ENCODE measurements at places on chromosomes 4 and X. TPM values are rescaled to one million over a fixed set of nuclear protein-coding genes. Genes with fewer than 3 reads are reported as not detected.

GCNA gene
- total RNA-seq, result 7.9 TPM

DNA sequence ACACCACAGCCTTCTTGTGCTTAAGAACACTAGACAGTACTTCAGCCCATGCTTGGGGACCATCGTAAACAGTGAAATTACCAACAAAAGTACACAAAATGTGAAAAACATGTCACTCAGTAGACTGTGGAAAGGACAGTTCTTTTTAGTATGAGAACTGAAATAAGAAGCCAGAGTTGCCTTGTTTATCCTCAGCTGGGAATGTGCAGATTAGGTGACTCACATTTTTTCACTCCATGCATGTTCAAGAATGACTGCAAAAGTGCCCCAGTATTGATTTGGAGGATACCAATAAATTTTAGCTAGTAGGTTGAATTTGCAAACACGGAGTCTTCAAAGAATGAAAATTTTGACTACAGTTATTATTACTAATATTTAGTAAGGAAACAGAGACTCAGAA is 23.1 kb upstream of the BMP3 start:
- no peak for DNase-seq
- no peak overlapping the region for H3K27ac ChIP-seq
- no peaks in the 10 kb centered on the region for H3K36me3 ChIP-seq
- no peaks in the 10 kb centered on the region for H3K4me1 ChIP-seq
- H3K4me3 ChIP-seq, result no peak overlapping the region
- H3K27me3 ChIP-seq, result no peaks in the 10 kb centered on the region

DNA sequence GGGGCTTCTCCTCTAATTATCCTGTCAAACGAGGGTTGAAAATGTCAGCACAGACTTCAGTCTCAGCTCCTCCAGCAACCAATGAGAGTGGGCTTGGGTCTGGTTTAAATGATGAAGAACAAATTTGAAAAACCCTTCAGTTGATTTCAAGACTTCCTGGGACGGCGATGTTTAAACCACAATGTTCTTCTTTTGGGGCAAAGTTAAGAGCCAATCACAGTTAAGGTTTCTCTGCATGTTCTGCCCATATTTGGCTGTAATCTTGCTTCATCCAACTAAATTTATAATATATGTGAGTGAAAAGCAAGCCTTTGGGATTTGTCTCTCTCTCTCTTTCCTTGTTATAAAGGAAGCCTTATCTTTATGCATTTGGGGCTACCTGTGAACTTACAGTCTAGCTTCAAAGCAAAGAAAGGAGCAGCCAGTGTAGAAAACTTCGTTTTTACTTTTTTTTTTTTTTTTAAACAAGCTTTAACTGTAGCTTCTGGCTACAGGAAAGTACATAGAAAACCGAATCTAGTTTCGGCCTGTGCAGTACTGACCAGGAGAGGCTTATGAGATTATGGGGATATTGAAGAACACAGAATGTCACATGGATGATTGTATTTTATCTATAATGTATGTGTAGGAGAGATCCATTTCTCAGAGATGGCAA is 46.8 kb upstream of the FAM9C start:
- no peak overlapping the region for H3K4me3 ChIP-seq
- no peak for DNase-seq
- peak overlapping the region; percentile 68 for H3K27ac ChIP-seq
- no peaks in the 10 kb centered on the region for H3K4me1 ChIP-seq

- no peaks in the 10 kb centered on the region for H3K36me3 ChIP-seq
- no peak overlapping the region for H3K4me3 ChIP-seq
- no peaks in the 10 kb centered on the region for H3K27me3 ChIP-seq
- no peak overlapping the region for H3K27ac ChIP-seq
These were observed 201.8 kb downstream of the SLC39A8 start for GRCh38 chr4:102143433-102143832.

TEX13C gene
- not detected for total RNA-seq

DNA sequence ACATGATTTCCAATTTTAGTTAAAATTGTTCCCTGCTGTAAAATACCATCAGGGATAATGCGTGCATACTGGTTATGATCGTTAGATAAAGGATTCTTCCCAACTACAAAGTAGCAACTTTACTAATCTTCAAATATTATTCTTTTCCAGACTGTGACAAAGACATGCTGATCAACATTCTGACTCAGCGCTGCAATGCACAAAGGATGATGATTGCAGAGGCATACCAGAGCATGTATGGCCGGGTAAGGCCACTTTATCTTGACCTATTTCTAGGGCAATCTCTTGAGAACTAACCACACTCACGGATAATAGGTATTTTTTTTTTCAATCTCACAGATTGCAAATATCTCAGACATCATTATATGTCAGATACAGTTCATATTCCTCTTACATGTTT is 47.0 kb downstream of the ANXA10 start:
- DNase-seq, result no peak
- no peak overlapping the region for H3K27ac ChIP-seq
- no peaks in the 10 kb centered on the region for H3K36me3 ChIP-seq

- H3K4me3 ChIP-seq, result peak overlapping the region; percentile 18
- no peak for DNase-seq
- no peaks in the 10 kb centered on the region for H3K27me3 ChIP-seq
- H3K36me3 ChIP-seq, result no peaks in the 10 kb centered on the region
- H3K4me1 ChIP-seq, result no peaks in the 10 kb centered on the region
These were observed 11.2 kb upstream of the ELF4 start for GRCh38 chrX:130121505-130121800.

DNA sequence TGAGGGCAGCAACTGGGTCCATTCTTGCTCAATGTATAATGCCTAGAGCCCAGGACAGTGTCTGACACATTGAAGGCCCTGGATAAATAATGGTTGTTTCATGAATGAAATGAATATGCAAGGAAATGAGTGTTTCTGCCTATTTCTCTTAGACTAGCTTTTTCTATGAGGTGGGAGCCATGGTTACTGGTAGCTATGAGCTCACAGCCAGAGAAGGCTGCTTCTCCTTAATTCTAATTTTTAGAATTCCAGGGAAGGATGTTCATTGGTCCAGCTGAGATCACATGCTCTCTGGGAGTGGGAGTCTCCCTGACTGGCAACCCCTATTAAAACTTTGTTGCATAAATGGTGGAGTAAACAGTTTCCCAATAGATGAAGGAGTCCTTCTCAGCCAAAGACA is 9.7 kb upstream of the DCUN1D4 start:
- H3K4me1 ChIP-seq, result no peaks in the 10 kb centered on the region
- H3K36me3 ChIP-seq, result no peaks in the 10 kb centered on the region
- H3K4me3 ChIP-seq, result no peak overlapping the region
- H3K27me3 ChIP-seq, result no peaks in the 10 kb centered on the region

RAB39B gene
- total RNA-seq, result not detected

DNA sequence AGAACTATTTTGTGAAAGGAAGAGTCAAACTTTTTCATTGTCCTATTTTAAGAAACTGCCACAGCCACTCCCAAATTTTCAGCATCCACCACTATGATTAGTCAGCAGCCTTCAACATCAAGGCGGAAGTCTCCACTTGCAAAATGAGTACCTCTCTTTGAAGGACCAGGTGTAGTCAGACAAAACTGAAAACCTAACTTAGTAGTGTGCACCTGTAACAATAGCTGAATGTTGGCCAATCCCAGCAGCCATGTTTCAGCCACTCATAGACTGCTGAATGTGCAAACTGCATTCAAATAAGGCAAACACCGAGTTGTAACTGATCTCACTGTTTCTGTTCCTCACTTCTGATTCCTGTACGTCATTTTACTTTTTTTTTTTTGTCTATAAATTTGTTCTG is 341.1 kb downstream of the IL15 start:
- DNase-seq, result no peak
- H3K27ac ChIP-seq, result no peak overlapping the region
- H3K4me1 ChIP-seq, result no peaks in the 10 kb centered on the region
- H3K36me3 ChIP-seq, result no peaks in the 10 kb centered on the region

DNA sequence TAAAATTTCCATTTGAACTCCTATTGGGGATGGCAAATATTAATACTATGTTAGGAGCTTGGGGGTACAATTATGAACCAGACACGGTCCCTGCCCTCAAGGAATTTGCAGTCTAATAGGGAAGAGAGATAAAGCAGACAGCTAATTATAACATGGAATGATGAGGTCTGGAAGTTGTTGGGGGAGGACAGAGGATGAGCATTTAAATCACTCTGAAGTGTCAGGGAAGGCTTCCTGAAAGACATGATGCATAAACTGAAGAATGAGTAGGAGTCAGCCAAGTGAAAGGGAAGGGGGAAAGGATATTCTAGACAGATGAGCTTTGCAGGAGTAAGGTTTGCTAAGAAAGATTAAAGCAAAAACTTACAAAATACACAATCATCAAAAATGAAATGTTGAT is 15.9 kb downstream of the PLAC1 start:
- H3K4me1 ChIP-seq, result no peaks in the 10 kb centered on the region
- no peak overlapping the region for H3K4me3 ChIP-seq
- no peak for DNase-seq
- no peaks in the 10 kb centered on the region for H3K27me3 ChIP-seq
- no peak overlapping the region for H3K27ac ChIP-seq
- no peaks in the 10 kb centered on the region for H3K36me3 ChIP-seq

GRCh38 chr4:3406431-3406830 is 35.3 kb upstream of the HGFAC start:
- peak; percentile 9 for DNase-seq
- H3K27ac ChIP-seq, result no peak overlapping the region
- H3K27me3 ChIP-seq, result no peaks in the 10 kb centered on the region
- no peak overlapping the region for H3K4me3 ChIP-seq
- no peaks in the 10 kb centered on the region for H3K4me1 ChIP-seq
- H3K36me3 ChIP-seq, result no peaks in the 10 kb centered on the region

DNA sequence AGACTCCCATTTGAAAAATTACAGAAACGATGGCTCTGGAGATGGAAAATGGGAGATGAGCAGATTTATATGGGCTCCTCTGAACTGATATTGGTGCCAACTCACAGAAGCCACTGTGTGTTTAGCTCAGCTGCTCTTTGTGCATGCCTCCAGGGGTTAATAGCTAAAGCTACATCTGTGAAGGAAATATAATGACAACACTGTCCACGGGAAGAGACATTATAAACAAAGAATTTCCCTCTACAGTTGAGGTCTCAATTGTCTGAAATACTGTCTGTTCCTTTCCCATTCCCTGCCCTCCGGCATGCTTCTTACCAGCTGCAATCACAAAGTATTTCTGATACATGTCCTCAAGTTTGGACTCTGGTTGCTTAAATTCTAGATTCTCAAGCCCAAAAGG is 40.4 kb downstream of the PPA2 start:
- H3K36me3 ChIP-seq, result no peaks in the 10 kb centered on the region
- H3K4me1 ChIP-seq, result no peaks in the 10 kb centered on the region
- DNase-seq, result no peak
- H3K27ac ChIP-seq, result no peak overlapping the region
- H3K27me3 ChIP-seq, result no peaks in the 10 kb centered on the region

MID1 gene
- total RNA-seq, result 29.2 TPM

- H3K4me1 ChIP-seq, result no peaks in the 10 kb centered on the region
- H3K27me3 ChIP-seq, result no peaks in the 10 kb centered on the region
- H3K36me3 ChIP-seq, result no peaks in the 10 kb centered on the region
- H3K4me3 ChIP-seq, result no peak overlapping the region
- H3K27ac ChIP-seq, result no peak overlapping the region
- peak; percentile 69 for DNase-seq
These were observed 3.8 kb downstream of the GABRE start for GRCh38 chrX:151970661-151971060.

RNF175 gene
- not detected for total RNA-seq

- peak; percentile 54 for DNase-seq
- no peaks in the 10 kb centered on the region for H3K36me3 ChIP-seq
- H3K27ac ChIP-seq, result peak overlapping the region; percentile 94
- H3K4me3 ChIP-seq, result no peak overlapping the region
- peaks cover 5% of the 10 kb centered on the region for H3K4me1 ChIP-seq
- no peaks in the 10 kb centered on the region for H3K27me3 ChIP-seq
These were observed 172.0 kb downstream of the PTTG2 start for GRCh38 chr4:38132107-38132673.

DNA sequence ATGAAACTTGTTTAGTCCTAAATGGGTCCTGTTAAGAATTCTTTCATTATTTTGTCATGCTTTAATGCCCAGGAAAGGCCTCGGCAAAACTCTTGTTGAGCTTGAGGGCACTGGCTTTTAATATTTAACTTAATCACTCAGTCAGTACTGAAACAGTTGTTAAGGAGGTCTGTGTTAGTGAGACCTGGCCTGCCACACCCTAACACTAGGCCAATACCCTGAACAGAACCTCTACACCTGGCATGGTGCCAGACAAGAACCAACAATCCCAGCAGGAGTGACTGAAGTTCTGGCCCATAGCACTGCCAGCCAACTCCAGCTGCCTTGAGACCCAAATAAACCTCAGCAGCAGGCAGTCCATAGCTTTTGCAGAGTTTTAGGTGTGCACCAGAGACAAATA is 85.7 kb upstream of the ITM2A start:
- H3K4me1 ChIP-seq, result no peaks in the 10 kb centered on the region
- no peak for DNase-seq
- H3K27me3 ChIP-seq, result no peaks in the 10 kb centered on the region
- no peaks in the 10 kb centered on the region for H3K36me3 ChIP-seq
- no peak overlapping the region for H3K4me3 ChIP-seq

DNA sequence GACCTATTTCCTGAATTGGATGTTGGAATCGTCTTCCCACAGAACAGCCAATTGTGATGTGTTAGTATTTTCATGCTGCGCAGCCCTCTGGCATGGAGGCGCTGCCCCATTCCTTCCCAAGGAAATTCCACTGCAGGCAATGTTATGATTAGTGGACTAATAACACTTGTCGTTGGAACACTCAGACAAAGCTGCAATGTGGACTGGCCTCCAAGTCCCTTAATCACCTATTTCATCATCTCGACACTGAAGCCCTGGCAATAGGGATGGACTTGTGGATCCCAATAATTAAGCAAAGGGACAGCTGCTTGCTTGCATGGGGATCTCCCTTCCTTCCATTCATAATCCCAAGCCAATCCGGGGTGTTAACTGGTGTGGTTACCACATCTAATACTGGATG is 78.8 kb upstream of the PLAC1 start:
- no peaks in the 10 kb centered on the region for H3K36me3 ChIP-seq
- H3K4me3 ChIP-seq, result no peak overlapping the region
- H3K27me3 ChIP-seq, result no peaks in the 10 kb centered on the region
- peak; percentile 46 for DNase-seq

NLGN4X gene
- 17.4 TPM for total RNA-seq

DNA sequence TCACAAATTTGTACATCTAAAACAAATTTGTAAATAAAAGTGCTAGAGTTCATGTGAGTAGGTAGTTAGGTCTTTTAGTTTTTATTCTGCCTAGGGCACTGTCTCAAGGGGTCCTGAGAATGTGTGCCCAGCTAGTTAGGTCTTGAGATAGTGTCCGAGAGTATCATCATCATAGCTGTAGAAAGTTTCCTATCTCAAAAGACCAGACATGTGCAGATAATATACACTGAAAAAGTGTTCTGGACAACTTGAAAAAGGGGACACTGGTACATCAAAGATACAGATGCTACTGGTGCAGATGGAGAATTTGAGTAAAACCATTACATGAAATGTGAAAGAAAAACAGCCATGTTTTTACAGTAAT is 1.8 kb upstream of the ZCCHC4 start:
- no peak for DNase-seq
- H3K27ac ChIP-seq, result no peak overlapping the region
- no peak overlapping the region for H3K4me3 ChIP-seq
- H3K27me3 ChIP-seq, result no peaks in the 10 kb centered on the region

EXOSC9 gene
- total RNA-seq, result 50.3 TPM

DNA sequence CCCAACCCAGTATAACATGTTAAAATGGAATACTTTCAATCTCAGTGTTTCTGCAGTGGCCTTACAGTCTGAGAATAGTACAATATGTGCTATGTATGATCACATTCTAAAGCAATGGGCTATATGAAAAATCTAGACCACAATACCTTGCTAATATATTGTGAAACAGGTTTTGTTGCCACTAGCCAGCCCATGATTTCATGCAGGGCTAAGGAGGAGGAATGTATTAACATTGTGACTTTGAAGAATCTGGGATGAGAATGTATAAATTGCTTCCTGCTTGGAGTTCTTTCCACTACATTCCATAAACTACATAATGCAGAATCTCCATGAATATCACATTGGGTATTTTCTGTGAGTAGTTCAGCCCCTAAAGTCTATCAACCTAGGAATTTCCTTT is 935.4 kb upstream of the GRIA3 start:
- H3K27ac ChIP-seq, result no peak overlapping the region
- no peak for DNase-seq
- no peaks in the 10 kb centered on the region for H3K4me1 ChIP-seq
